Adipose tissue (tissue), 3 donors: ENCODE measurements at places on chromosomes 5 and 9. TPM values are rescaled to one million over a fixed set of nuclear protein-coding genes. Genes with fewer than 3 reads are reported as not detected.

Gene PCDHGB3
- polyA plus RNA-seq = 0.34 TPM

Gene FOXD1
- 0.05 TPM for polyA plus RNA-seq

Gene UBE2R2
- polyA plus RNA-seq = 24.2 TPM

Gene SYK
- 6.1 TPM for polyA plus RNA-seq

Gene CD14
- 14.1 TPM for polyA plus RNA-seq

Gene SLC46A2
- 0.05 TPM for polyA plus RNA-seq

Gene RABL6
- 54.4 TPM for polyA plus RNA-seq

Gene EFNA5
- polyA plus RNA-seq = 0.74 TPM

Gene PCDHB7
- polyA plus RNA-seq = 0.20 TPM

Gene RELL2
- 1.4 TPM for polyA plus RNA-seq

Gene CDC20B
- polyA plus RNA-seq = not detected

Gene LMNB1
- 2.2 TPM for polyA plus RNA-seq

Gene SPATA31E1
- not detected for polyA plus RNA-seq

Gene TTF1
- 11.3 TPM for polyA plus RNA-seq

Gene PCDHGA8
- 0.10 TPM for polyA plus RNA-seq

Gene ACOT12
- polyA plus RNA-seq = not detected

Gene ADGRD2
- not detected for polyA plus RNA-seq

Gene CCDC187
- 0.18 TPM for polyA plus RNA-seq

Gene SMC2
- polyA plus RNA-seq = 3.1 TPM

Gene BRINP1
- polyA plus RNA-seq = not detected

Gene CBY3
- not detected for polyA plus RNA-seq
